Activated naive CD4-positive, alpha-beta T cell (primary cell): ENCODE measurements at places on chromosomes 3 and 15.

GRCh38 chr3:193023218-193023617, 105.6 kb upstream of the MB21D2 start:
- DNase-seq: no peak

- no peak for DNase-seq
Observed at GRCh38 chr15:48177383-48177765, 721 bp downstream of the MYEF2 start.

GRCh38 chr3:102790747-102791325, 356.0 kb downstream of the ZPLD1 start:
- no peak for DNase-seq

DNA sequence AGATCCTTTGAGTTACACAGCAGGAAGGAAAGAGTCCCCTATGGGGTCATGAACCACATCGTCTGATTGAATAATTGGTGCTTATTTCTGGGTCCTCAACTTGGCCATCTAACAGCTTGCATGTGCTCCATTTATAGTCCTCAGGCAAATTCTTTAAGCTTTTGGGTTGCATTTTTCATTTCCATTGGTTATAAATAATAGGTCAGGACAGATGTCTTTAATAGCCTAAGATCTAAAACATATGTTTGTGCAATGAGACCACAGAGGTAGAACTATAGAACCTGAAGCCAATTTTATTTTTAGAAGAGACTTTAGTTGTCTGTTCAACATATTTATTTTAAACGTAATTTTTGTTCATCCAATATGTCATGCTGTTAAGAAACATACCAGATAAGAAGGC, 43.2 kb downstream of the CD200R1L start:
- DNase-seq: no peak

- DNase-seq: no peak
Observed at GRCh38 chr3:53196575-53197407, 35.8 kb downstream of the PRKCD start.

- no peak for DNase-seq
Observed at GRCh38 chr3:55061720-55062034, 133.8 kb upstream of the LRTM1 start.

DNA sequence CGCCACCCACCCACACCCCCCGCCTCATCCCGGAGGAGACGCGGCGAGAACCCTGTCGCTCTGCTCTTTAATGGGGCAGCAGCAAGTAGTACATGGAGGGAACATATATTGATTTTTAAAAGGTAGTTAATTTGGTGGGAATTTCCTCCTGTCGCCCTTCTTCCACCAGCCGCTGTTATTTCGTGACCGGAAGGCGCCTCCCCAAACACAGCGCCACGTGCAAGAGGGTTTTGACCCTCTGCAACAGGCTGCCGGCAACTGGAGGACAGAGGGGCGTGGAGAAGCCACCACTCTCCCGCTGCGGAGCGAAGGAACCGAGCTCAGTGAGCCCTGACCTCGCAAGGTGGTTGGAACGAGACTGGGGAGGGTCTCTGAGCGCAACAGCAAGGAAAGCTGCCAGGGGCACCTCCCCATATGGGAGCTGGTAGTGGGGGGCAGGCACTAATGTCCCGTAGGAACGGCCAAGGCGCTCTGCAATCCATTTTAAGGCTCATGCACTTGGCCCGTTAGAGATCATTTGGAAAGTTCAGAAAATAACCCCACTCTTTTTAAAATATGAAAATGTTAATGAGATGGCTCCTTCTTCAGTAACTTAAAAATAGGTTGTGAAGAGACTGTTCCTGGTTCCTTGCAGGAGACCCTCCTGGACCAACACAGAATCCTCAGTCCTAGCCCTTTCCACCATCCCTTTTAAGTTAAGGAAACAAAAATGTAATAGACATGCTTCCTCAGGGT, 4.3 kb downstream of the ONECUT1 start:
- DNase-seq: no peak

- no peak for DNase-seq
Observed at GRCh38 chr3:56899078-56899477, 97.3 kb upstream of the ARHGEF3 start.

DNA sequence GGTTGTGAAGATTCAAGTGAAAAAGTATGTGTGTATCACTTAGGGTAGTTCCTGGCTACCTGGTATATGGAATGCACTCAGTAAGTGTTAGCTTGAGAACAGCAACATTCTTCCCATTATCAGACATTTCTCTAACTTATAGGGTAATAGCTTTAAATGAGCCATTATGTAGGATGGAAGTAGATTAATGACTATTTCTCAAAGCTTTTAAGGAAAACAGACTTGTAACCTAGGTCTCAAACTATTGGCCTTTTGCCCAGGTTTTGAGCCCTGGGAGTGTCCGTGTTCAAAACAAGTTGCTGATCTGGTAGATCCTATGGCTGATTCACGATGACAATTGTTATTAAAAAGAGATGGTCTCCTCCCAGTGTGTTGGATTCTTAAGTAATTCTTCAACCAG, 129.1 kb upstream of the UMPS start:
- no peak for DNase-seq

DNA sequence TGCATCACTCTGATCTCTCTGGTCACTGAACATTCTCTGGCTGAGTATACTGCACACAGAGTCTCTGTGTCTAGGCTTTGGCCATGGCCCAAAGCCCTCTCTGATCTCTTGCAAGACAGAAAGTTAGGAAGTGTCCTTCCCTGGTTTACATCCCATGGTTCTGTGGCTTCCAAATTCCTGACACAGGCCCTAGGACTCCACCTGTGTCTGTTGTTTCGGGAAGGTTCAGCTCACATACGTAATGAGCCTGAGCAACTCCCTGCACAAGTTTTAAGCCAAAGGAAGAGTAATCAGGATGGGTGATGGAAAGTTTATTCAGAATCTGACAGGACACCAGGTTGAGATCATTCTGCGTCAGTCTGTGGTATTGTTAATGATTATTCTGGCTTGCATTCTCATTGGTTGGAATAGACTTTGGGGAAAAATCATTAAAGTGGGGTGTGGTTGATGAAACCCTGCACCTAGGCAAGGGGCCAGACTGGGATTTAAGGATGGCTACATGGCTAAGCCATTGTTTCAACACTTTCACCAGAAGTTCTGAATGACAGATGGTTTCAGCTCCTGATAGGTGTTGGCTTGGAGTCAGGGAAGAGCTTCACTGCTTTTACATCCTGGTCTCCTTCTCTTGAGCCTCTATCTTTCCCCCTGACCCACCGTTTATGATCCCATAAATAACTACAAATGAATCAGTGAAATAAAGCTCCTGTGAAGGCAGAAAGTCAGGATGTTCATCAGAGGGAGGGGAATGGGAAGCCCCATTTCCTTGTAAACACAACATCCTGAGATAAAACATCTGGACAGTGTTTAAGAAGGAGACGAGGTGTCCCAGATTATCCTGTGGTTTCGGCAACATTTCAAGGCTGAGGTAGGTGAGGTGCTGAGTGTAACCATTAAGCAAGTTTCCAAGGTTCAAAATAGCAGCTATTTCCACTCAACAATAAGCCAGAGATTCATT, 14.1 kb downstream of the LCMT2 start:
- no peak for DNase-seq

DNA sequence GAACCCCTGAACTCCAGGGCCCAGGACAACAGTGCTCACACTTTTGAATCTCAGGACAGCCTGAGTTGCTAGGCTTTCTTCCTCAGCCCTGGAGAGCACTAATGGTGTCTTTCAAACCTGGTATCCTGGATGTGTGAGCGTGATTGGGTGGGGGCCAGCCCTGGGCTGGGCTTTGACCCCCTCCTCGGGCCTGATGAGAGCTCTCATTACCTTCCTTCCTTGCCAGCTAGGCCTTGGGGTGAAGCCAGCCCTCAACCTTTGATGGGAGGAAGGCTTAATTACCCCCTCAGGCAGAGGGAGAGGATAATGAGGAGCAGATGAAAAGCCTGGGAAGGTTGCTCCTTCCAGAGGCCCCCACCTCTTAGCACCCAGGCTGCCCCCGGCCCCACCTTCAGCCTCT, 31.1 kb upstream of the INSYN1 start:
- no peak for DNase-seq

DNA sequence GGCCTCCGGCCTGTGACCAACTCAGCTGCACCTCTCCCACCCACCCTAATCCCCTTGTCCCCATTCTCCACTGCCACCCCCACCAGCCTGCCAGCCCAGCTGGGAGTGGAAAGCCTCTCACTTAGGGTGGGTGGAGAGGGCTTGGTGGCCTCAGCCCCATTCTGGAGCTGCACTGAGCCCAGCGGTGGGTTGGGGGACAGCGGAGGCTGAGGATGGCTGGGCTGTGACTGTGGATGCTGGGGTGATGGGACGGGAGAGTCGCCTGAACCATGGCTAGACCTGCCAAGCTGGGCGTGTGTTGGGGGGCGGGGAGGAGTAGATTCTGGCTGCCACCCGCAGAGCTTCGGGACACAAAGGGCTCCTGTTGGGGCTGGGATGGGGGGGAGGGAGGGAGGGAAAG, 1.8 kb downstream of the CLCN2 start:
- no peak for DNase-seq

- DNase-seq: no peak
Observed at GRCh38 chr3:177499779-177500423, 302.6 kb upstream of the TBL1XR1 start.

GRCh38 chr3:58258392-58259055, 20.9 kb downstream of the ABHD6 start:
- DNase-seq: no peak

DNA sequence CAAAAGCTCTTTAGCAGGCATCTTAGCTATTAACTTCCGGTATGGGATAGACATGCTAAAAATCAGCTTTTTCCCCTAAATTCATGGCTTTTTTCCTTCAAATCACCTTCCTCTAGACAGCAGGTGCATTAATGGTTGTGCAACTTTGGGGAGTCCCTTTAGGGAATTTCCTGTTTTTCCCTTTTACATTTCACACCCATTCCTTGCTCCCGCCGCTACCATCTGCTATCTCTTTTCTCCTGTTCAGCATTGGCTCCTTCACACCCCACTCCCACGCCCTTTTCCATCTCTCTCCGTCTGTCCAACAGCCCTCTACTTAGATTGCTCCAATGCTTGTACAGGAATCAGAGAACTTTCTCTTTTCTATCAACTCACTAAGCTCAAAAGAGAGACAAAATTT, 43.4 kb downstream of the FEZF2 start:
- DNase-seq: no peak
